ENCODE measurements at places on chromosomes 12 and 14.
A peak's percentile ranks its signal among the peaks of the same experiment; 100 is the strongest.

GRCh38 chr14:104676694-104677511 is 12.5 kb upstream of the INF2 start:
- no peak for DNase-seq

DNA sequence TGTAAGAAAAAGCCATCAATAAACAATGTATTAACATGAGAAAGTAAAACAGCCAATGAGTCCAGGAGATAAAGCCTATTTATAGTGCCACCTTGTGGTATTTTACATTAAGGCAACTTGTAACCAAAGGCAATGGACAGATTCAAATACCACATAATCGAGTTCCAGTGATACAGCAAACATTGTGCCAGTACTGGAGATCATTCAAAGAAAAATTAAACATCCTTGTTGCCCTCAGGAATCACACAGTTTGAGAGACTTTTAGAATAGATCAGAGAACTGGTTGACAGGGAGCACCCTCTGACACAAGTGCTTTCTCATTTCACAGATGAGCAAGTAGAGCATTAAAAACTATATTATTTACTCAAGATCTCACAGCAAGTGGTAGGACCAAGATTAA is 98.1 kb downstream of the DDHD1 start:
- peak; percentile 77 for DNase-seq

DNA sequence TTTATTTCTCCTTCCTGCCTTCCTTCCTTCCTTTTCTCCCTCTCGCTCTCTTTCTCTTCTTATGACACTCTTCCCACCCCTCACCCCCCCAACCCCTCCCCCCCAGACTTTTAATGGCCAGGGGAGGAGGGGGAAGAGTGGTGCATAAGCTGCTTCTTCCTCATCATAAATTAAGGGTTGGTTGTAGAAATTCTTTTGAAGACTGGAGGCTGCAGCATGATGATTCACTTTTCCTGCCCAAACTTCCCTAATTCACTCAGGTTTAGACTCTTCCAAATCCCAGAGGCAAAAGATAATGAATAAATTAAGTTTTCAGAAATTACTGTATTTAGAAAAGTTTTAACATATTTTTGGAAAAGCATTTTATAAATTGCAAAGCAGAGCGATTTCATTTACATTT is 58.2 kb downstream of the GRIP1 start:
- DNase-seq: no peak

- DNase-seq: peak; percentile 85
Observed at GRCh38 chr12:41521872-41522379, 333.8 kb downstream of the PDZRN4 start.

- no peak for DNase-seq
Observed at GRCh38 chr12:104154806-104155205, 16.8 kb upstream of the NFYB start.

- DNase-seq: no peak
Observed at GRCh38 chr14:97198813-97199212, 401.6 kb downstream of the VRK1 start.

DNA sequence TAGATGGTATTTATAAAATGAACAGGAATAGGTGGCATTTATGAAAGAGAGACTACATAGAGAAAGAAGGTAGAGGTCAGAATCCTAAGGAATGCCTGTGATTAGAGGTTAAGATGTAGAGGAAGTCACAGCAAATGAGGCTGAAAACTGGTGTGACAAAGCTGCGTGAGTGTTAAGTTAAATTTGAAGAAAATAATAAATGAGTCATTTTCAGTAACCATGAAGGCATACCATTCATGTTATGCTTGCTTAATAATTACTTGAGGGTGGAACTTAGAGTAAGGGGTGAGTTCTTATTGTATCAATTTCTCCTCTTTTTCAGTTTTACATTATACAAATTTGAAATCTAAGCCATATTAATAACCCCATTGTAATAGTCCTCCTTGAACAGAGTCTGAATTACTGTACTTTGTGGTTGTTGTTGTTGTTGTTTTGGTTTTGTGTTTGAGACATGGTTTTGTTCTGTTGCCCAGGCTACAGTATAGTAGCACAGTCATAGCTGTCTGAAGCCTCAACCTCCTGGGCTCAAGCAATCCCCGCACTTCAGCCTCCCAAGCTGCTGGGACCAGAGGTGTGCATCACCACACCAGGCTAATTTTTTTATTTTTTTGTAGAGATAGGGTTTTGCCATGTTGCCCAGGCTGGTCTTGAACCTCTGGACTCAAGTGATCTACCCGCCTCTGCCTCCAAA is 761.5 kb downstream of the GALC start:
- no peak for DNase-seq

- DNase-seq: no peak
Observed at GRCh38 chr12:123050913-123051312, 70.4 kb downstream of the ARL6IP4 start.

- DNase-seq: no peak
Observed at GRCh38 chr14:102854091-102854703, 68.3 kb upstream of the AMN start.

DNA sequence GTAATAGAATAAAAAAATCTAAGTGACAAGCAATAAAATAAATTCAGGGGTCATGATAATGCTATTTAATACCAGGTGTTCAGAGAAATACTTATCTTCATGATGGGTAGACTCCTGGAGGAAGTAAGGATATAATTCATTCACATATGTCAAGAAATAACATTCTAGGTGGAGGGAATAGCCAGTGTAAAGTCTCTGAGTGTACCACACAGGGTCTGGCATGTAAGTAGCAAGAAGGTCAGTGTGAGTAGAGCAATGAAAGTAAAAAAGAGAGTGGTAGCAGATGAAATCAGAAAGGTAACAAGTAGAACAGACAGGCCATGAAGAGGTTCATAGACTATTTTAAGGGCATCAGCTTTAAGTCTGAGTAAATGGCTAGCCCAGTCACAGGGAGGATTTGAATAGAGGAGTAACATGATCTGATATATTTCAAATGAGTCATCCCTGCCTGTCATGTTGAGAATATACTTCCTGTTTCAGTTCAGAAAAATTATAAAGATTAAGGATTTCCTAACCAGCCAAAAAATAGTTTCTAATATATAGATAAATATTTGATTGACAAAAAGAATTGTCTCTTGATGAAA is 519.9 kb downstream of the C12orf50 start:
- DNase-seq: peak; percentile 64

DNA sequence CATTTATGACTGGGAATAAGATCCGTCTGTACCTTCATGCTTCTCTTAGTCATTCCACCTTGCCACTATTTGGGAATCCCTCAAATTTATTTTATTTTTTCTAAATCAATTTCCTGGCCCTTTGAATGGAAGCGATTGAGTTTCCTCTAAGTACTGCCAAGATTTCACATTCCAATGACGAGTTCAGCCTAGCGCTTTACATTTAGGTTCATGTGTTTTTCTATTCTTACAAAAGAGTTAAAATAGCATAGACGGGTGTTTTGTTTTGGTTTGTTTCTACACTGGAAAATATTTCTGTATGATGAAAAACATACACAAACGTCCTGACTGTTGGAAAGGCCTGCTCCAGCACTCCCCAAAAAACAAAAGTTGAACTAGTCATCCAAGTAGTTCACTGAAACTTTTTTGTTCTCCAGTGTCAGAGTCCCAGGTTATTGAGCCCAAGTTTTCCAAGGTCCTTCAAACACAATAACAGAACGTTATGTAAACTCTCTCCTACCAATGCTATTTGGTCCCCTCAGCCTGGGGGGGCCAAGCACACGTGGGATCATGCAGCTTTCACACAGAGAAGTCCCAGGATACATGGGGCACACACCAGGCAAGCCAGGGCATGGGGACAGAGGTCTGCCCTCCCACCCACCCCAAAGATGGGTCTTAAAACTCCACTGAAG is 74.8 kb upstream of the FOXN3 start:
- DNase-seq: peak; percentile 29

DNA sequence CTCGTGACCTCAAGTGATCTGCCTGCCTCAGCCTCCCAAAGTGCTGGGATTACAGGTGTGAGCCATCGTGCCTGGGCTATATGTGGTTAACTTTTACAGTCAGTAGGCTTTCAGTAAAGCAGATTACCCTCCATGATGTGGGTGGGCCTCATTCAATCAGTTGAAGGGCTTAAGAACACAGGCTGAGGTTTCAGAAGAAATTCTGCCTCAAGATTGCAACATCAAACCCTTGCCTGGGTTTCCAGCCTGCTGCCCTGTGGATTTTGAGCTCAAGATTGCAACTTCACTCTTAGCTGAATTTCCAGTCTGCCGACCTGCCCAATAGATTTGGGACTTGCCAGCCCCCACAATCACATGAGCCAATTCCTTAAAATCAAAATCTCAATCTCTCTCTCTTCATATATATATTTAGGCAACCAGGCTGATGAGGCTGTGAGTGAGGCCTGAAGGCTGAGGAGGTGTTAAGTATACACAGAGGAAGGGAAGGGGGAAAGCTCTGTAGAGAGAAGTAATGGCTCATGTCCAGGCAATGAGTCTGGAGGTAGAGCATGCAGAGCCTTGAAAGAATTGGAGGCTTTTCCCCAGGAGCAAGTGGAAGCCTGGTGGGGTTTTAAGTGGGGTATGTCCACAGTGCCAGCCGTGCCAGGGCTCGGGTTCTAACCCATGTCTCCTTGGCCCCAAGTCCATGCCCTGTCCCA is 33.3 kb upstream of the ACTN1 start:
- peak; percentile 27 for DNase-seq

DNA sequence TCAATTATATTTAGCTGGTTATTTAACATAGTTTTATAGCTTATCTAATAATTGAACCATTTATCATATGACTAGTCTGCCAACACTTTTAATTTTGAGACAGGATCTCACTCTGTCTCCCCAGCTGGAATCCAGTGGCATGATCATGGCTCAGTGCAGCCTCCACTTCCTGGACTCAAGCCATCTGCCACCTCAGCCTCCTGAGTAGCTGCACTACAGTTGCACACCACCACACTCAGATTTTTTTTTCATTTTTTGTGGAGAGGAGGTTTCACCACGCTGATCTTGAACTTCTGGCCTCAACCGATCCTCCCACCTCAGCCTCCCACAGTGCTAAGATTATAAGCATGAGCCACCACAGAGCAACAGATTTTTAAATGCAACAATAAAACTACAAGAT is 151.4 kb upstream of the MDGA2 start:
- no peak for DNase-seq

- DNase-seq: peak; percentile 31
Observed at GRCh38 chr14:97179573-97179972, 382.4 kb downstream of the VRK1 start.

DNA sequence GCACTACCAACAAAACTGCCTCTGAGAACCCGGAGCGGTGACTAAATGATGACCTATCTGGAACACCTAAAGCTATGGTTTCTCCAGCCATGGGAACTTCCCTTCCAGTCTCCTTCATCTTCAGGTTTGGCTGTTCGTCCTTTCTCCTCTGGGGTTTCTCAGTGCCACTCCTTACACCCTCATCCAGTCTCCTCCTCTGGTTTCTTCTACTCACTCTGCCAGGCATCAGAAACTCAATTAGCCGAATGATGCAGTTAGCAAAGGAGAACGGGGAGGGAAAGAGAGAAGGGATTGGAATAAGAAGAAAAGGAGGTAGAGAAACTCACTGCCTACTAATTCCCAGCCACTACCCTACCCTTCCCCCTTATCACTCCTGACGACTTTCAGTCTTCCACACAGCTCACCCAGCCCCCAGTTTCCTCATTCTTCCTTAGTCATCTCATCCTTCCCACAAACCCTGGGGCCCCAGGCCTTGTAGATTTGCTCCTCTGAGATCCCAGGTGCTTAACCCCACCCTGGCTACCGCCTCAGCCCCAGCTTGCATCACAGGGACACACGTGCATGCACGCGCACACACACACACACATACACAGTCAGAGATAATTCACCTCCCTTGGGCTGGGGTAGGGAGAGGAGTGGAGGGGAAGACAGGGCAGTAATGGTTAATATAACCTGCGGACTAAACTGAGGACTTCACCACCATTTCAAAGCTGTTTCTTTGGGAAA is 13.0 kb downstream of the FGD6 start:
- peak; percentile 88 for DNase-seq

DNA sequence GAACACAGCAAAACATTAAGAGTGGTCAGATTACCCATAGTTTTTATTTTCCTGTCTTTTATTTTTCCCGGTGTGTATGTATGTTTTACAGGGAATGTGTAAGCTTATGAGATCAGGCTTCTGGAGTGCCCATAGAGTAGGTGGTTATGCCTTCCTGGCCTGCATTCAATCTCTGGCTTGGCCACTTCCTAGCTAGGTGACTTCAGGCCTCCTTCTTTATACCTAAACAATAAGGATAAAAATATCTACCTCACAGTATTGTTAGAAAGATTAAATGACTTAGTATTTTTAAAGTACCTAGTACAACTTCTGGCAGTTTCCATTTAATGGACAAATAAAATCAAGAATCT is 42.4 kb downstream of the ITPR2 start:
- no peak for DNase-seq

DNA sequence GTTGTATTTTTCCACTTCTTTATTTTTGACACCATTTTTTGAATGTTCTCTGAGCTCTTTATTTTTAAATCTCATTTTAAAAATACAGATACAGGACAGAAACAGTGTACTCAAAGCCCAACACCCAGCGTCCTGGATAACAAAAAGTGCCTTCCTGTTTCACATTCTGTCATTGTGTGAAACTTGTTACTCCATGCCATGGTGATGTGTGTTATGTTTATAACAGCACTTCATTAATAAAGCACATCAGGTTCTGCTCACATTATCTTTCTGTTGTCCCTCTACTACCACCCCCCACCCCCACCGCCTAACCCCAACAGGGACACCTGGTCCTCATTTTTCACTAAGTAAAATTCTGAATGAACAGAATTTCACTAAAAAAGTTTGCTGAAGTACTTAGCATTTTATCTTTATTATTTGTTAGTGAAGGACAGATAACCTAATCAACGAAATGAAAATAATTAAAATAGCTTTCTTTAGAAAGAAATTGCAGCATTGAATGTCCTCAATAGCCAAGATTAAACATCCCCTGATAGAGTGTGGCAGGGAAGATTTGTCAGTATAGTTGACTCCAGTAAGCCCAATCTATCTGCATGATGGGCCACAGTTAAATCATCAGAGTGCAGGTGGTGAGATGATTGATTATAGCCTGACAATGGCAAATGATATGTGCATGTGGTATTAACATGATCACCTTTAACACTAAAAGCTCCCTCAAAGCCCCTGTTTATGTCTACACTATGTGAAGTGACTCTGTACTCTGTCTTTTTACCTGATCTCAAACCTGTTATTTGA is 153.9 kb downstream of the ACSS3 start:
- no peak for DNase-seq

DNA sequence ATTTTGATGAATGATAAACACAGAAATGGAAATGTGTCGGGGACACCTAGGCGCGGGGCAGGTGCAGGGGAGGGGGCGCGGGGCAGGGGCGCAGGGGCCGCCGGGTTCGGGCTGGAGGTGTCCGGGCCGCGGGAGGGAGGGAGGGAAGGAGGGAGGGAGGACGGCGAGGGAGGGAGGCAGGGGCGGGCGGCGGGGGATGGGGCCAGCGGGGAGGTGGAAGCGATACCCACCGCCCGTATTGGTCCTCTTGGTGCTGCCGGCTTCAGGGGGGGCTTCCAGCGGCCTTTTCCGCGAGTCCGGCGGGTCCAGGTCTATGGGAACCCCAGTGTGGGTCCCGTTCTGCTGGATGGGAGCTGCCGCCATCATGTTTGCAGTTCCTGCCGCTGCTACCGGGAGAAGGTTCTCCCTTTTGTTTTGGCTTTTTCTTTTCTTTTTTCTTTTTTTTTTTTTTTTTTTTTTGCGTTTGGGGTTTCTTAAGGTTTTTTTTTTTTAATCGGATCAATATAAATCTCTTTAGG is 703 bp downstream of the NOVA1 start:
- peak; percentile 18 for DNase-seq

Data from fibroblast of mammary gland (primary cell).